Omental fat pad (tissue), 4 donors: ENCODE measurements at places on chromosomes 3 and 15.

DNA sequence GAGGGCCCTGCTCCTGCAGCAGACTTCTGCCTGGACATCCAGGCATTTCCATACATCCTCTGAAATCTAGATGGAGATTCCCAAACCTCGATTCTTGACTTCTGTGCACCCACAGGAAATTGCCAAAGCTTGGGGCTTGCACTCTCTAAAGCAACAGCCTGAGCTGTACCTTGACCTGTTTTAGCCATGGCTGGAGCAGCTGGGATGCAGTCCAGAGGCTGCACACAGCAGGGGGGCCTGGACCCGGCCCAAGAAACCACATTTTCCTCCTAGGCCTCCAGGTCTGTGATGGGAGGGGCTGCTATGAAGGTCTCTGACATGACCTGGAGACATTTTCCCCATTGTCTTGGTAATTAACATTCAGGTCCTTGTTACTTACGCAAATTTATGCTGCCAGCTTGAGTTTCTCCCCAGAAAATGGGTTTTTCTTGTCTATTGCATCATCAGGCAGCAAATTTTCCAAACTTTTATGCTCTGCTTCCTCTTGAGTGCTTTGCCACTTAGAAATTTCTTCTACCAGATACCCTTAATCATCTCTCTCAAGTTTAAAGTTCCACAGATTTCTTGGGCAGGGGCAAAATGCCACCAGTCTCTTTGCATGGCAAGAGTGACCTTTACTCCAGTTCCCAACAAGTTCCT, 11.8 kb upstream of the MYO5A start:
- DNase-seq = no peak

DNA sequence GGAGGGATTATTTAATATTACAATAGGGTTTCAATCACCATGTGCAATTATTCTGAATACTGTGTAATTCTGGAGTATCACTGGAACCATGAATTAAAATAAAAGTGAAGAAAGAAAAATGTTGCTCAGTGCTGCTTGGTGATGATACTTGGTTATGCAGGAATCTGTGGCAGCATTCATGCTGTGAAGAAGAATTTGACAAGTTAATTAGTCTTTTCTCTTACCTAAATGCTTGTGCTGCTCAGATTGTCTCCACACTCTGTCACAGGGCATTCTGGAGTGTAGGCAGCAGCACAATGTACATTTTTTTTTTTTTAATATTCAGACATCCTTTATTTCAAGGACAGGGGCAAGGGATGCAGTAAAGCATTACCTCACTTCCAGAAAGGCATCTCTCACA, 749.3 kb upstream of the CADM2 start:
- DNase-seq = no peak

DNA sequence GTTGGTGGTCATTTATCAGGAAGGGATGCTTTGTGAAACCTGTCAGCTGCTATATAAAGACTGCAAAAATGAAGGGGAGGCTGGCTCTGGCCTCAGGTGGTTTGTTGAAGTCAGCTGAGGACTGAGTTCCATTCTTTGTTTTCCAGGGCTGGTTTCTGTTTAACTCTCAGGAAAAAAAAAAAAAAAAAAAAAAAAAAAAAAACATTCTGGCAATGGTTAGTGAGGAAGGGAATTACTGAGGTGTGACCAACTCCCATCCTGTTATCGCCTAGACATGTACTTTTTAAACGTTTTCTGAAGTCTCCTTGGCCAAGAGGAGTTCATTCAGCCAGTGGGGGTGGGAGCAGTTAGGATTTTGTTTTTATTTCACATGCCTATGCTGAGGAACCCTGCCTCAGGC, 316.3 kb downstream of the OXSM start:
- DNase-seq = no peak

- DNase-seq = no peak
Observed at GRCh38 chr3:188792793-188793192, 379.0 kb upstream of the TPRG1 start.

DNA sequence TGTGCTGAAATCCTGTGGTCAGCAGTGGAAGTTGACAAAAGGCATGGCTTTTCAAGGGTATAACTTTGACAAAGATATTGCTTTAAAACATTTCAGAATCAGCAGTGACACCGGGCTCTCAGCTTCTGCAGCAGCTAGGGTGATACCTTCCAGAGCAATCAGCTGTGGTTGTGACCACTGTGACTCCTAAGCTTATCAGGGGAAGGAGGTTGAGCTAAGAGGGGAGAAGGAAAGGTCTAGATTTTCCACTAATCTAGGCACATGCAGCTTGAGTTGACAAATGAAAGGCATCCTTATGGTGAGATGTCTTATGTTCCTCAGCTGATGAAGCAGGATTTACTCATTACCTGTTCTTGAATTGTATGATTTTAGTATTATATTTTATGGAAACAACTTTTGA, 16.3 kb upstream of the LRRFIP2 start:
- DNase-seq = no peak

DNA sequence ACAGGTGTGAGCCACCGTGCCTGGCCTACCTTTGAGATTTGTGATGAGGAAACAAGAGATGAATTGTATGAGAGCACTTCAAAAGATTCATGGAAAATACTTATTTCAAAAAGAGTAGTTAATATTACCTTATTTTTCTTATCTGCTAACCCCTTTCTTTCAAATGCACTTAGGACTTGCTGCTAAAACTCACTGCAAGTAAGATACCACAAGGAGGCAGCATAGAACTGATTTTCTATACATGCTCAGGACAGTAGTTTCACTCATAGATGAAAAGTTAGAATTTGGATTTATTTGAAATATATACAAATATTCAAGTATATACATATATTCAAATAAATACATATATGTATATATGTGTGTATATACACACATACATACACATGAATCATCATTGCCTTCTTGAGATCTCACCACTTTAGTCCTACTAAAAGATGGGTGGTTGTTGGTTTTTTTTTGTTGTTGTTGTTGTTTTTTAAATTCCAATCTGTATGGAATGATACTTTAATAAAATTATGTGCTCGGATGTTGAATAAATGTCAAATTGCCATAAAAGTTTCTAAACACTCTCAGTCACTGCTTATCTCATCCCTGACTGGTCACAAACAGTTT, 2.4 kb downstream of the CCNDBP1 start:
- DNase-seq = no peak

- no peak for DNase-seq
Observed at GRCh38 chr3:64909011-64909410, 221.2 kb upstream of the ADAMTS9 start.

DNA sequence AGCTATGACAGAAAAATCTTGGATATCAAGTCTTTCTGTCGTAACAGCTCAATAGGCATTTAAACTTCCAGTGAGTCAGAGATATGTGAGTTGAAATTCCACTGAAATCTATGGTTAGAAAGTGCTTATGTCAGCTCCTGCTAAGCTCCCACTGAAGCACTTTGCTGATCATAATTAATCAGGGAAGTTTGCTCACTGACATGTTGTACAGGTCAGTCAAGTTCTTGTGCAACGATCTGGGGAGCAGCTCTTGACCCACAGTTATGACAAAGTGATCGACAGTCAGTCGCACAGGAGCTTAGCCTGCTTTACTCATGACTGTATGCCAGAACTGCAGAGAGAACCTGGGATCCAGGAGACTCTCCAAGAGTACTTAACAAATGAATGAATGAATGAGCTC, 453.5 kb downstream of the SOX2 start:
- no peak for DNase-seq

DNA sequence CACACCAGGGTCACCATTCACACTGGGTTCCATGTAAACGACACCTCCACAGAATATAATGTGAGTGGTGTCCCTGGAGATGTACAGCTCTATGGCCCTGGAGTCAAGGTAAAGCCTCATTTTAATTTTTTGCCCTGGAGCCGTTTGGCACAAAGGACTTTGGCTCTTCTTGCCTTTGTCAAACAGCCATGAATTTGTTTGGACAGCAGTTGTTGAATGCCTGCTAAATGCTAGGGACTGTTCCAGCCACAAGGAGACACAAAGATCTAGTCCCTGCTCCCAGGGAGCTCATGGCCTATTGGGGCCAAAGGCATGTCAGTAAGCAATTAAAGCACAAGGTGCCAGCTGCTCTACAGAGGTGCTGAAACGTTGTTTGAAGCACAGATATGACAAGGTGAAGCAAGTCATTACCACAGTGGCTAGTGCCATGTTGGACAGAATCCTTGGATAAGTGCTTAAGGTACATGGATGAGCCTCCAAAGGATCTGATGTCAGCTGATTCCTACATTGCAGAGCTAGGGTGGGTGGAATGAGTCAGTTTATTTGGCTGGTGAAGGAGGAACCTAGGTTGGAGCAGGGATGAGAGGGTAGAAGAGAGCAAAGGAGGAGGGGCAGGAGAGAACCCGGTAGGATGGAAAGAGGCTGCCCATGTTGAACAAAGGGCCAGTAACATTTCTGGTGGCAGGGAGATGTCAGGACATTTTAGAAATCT, 171.9 kb upstream of the CTDSPL start:
- no peak for DNase-seq

DNA sequence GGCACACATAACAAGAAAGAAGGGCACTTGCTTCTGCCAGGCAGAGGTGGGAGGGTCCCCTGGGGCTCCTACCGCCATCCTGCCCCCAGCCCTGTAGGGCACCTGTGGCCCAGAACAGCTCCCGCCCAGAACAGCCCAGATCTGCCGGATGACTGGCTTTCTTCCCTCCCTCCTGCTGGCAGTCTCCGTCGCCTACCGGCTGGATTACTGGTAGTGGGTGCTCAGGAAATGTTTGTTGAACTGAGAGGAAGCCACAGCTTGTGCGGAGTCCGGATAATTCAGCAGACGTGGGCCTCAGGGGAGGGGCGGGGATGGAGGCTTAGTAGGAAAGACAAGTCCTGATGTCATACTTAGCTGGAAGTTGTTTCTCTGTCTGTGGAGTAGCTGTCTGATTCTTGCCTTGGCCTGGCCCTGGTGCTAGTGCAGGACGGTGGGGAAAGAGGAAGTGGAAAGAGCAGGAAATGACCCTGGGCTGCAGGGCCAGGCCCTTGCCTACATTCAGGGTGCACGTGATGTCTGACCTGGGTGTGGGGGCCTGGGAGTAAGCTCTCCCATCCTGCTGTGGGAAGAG, 6.7 kb downstream of the CCDC9B start:
- no peak for DNase-seq

DNA sequence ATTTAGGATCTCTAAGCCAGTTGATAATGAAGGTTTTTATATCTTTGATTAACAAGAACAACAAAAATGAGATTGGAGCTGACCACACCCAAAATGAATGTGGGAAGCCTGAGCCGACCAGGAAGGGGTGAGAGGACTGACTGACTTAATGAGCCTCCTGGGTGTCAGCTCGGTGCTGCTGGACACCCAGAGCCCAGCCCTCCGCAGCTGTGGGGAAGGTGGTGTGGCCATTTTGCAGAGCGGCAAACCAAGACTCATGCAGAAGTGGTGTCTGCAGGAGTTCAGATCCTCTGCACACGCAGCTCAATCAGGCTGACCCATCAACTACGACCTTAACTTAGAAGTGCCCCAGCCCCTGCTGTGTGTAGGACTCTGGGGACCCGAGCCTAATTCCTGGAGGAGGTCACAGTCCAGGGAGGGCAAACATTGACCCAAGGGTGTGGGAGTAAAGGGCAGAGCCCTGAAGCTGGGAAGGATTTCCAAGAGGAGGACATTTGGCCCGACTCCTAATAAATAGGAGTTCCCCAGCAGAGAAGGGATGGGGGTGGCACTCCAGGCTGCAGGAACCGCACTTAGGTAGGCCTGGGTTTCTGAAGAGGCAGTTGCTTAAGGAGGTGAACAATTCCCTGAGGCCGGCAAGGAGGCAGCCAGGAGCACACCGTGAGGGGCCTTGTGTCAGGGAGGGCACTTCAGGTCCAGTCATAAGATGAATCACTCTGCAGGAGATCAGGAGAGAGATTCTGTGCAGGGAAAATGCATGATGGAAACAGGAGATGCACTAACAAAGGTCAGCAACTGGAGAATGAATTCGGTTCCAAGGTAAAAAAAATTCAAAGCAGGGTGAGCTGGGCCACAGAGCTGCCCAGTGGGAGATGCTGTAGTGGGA, 197.1 kb upstream of the TPM1 start:
- no peak for DNase-seq

DNA sequence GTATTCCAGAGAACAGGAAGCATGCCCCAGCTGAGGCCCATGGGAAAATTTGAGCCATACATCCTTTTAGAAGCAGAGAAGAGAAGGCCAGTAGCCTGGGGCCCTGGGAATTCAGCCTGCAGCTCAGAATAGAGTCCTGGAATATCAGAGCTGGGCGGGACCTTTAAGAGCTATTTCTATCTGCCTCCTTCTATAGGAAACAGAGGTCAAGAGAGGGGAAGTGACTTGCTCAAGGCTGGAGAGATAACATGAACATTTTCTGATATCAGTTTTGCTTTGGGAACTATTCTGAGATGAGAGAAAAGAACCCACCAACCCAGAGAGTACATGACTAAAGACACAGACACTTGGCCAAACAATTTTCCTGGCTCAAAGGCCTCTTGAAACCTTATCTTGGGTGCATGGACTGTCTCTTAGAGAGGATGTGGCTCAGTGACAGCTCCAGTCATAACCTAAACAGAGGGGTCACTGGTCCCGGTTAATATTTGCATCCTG, 26.0 kb downstream of the MASP1 start:
- DNase-seq = no peak

DNA sequence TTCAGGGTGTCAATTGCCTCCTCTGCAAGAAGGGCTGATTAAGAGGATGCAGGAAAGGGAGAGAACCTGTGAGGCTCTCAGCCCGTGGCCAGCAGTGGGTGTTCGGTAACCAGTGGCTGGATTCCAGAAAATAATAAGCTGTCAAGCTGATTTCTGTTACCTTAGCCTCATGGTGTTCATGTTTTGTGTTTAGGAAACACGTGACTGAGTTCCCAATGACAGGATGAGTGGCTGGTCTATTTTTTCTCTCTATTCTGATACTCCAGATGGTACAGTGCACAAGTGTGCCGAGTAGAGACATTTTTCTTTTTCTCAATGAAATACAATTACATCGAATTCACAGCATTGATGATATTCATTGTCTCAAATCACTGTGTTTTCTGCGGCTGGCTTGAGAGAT, 43.6 kb downstream of the EDEM1 start:
- DNase-seq = no peak

DNA sequence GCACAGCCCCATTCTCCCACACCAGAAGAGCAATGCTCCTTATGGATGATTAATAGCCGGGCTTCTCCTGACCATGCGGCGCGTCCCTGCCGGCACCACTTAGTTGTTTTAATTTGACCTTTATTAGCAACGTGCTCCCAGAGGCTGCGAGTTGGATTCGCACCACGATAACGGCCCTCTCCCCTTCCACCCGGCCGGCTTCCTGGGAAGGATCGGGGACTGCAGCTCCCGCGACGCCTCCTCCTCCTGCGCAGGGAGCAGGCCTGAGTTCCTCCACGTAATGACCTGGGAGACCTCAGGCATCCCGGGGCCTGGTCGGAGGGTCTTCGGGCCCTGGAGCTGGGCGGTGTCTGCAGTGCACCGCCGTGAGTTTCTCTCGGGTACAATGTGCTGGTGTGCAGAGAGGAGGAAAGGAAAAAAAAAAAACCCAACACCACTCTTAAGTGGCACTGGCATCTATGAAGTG, 243.3 kb upstream of the TOPAZ1 start:
- DNase-seq = no peak
